ENCODE measurements at places on chromosomes 6 and 20. TPM values are rescaled to one million over a fixed set of nuclear protein-coding genes. Genes with fewer than 3 reads are reported as not detected.
A peak's percentile ranks its signal among the peaks of the same experiment; 100 is the strongest.

Gene TMEM30A
- total RNA-seq: 253 TPM

Gene SLC26A8
- not detected for total RNA-seq

Gene NT5E
- 51.2 TPM for total RNA-seq

- no peak for DNase-seq
Measured at GRCh38 chr6:29005183-29005885, at the start of gene ZNF311. Gene ZNF311, minus strand, starts transcription at chr6:29005315. Its CDS starts 1,361 bp downstream, at chr6:29003954.

GRCh38 chr6:15892369-15892768, 229.5 kb upstream of the DTNBP1 start:
- DNase-seq: no peak

- no peak for DNase-seq
Measured at GRCh38 chr20:37309936-37310590, 20.6 kb downstream of the MANBAL start.

DNA sequence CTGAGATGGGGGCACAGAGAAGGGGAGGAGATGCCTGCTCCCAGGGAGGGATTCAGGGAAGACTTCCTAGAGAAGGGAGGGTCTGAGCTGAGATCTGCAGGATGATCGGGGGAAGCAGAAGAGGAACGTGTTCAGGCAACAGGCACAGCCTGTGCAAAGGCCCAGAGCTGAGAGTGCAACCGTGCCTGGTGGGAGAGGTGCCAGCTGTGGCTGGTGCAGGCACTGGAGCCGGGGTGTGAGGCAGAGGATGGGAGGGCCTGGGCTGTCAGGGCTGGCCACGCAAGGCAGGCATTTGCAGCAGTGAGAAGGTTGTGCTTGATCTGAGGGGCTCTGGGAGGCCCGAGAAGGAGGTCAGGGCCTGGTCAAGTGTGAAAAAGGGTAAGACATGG, 27.7 kb downstream of the PTGIS start:
- no peak for DNase-seq

DNA sequence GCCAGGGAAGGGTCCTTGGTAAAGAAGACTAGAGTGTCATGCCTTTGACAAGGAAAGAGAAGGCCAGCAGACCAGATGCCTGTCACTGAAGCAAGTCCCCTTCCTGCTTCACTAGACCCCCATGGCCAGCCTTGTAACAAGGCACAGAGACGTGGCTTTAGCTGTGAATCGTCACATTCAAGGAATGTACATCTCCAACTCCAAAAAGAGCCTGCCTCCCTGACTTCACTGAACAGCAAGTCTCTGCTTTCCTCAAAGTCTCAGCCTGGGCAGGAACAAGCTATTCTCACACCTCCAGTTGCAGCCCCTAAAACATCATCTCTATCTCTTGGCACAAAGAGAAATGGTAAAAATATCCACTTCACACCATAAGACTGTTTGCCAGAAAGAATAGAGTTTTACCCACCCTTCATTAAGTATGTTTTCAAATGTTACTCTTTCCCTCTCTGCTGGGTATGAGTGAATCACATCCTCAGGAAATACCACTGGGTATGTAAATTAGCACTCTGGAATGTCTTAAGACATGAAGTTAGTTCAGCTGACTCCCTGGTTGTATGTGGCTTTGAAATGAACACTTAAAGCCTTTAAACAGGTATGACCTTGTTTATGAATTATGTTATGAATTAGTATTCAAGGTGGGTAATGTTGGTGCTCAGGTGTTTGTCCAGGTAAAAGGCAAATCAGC, 46.4 kb upstream of the NT5E start:
- peak; percentile 94 for DNase-seq

- peak; percentile 48 for DNase-seq
Measured at GRCh38 chr6:22071270-22072041, 225.4 kb downstream of the PRL start.

All from SJSA1 (cell line).